ENCODE measurements at places on chromosomes 7 and 10.

DNA sequence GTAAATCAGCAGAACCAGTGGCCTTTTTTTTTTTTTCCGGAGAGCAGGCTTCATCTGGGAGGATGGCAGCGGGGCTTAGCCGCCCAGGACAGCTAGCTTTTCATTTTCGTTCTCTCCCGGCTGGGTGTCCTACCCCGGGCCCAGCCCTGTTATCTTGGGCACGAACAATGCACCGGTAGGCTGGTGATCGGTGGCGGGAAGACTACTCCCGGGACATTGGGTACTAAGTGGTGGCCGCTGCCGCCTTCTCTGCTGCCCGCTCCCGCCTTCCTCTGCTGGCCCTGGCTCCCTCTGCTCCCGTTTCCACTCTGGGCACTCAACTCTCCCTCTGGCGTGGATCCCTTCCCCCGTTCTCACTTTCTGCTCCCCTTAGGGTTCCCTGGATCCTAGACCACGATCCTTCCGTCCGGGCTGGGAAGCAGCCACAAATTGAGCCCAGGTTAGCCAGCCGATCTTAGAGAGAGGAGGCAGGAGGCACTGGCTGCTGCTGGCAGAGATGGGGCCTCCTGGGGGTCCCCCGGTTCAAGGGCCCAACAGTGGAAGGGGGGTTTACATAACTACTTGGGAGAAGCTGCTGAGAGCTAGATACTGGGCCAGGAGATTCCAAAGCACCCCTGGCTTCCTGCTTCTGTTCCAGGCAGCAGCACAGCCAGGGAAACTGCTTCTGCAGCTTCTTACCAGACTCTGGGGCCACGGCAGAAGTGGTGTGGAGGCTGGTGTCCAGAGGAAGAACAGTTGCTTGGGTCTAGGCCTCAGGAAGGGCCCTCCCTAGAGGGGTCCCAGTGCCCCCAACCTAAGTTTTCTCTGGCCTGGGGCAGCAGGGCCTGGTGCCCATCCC, 1.8 kb downstream of the TLX1 start:
- H3K4me3 ChIP-seq, result no peak overlapping the region
- DNase-seq, result no peak
- H3K27me3 ChIP-seq, result peaks cover 45% of the 10 kb centered on the region
- no peaks in the 10 kb centered on the region for H3K36me3 ChIP-seq
- peaks cover 62% of the 10 kb centered on the region for H3K4me1 ChIP-seq

- no peak for DNase-seq
- H3K36me3 ChIP-seq, result no peaks in the 10 kb centered on the region
- no peak overlapping the region for H3K4me3 ChIP-seq
- no peak overlapping the region for H3K27ac ChIP-seq
- no peaks in the 10 kb centered on the region for H3K27me3 ChIP-seq
Measured at GRCh38 chr10:78148961-78149612, 115.4 kb downstream of the RPS24 start.

GRCh38 chr7:134856091-134856490, 76.7 kb downstream of the CALD1 start:
- H3K27me3 ChIP-seq, result no peaks in the 10 kb centered on the region
- peaks cover 16% of the 10 kb centered on the region for H3K4me1 ChIP-seq
- DNase-seq, result no peak
- H3K36me3 ChIP-seq, result no peaks in the 10 kb centered on the region

- H3K27me3 ChIP-seq, result no peaks in the 10 kb centered on the region
- H3K36me3 ChIP-seq, result no peaks in the 10 kb centered on the region
- H3K4me1 ChIP-seq, result no peaks in the 10 kb centered on the region
- H3K27ac ChIP-seq, result no peak overlapping the region
Measured at GRCh38 chr7:76220185-76221057, 18.7 kb downstream of the SRRM3 start.

GRCh38 chr7:28808796-28809533, 149.2 kb downstream of the TRIL start:
- H3K27ac ChIP-seq, result no peak overlapping the region
- H3K27me3 ChIP-seq, result no peaks in the 10 kb centered on the region
- no peak overlapping the region for H3K4me3 ChIP-seq
- no peaks in the 10 kb centered on the region for H3K36me3 ChIP-seq
- H3K4me1 ChIP-seq, result peaks cover 6% of the 10 kb centered on the region
- DNase-seq, result peak; percentile 2

- no peaks in the 10 kb centered on the region for H3K27me3 ChIP-seq
- no peaks in the 10 kb centered on the region for H3K4me1 ChIP-seq
- H3K27ac ChIP-seq, result no peak overlapping the region
- DNase-seq, result no peak
- H3K36me3 ChIP-seq, result no peaks in the 10 kb centered on the region
- H3K4me3 ChIP-seq, result no peak overlapping the region
Measured at GRCh38 chr10:61354401-61354975, 98.7 kb downstream of the TMEM26 start.

GRCh38 chr7:3922175-3922635, 621.2 kb downstream of the SDK1 start:
- H3K27ac ChIP-seq, result no peak overlapping the region
- DNase-seq, result no peak
- H3K36me3 ChIP-seq, result no peaks in the 10 kb centered on the region
- H3K4me1 ChIP-seq, result no peaks in the 10 kb centered on the region

DNA sequence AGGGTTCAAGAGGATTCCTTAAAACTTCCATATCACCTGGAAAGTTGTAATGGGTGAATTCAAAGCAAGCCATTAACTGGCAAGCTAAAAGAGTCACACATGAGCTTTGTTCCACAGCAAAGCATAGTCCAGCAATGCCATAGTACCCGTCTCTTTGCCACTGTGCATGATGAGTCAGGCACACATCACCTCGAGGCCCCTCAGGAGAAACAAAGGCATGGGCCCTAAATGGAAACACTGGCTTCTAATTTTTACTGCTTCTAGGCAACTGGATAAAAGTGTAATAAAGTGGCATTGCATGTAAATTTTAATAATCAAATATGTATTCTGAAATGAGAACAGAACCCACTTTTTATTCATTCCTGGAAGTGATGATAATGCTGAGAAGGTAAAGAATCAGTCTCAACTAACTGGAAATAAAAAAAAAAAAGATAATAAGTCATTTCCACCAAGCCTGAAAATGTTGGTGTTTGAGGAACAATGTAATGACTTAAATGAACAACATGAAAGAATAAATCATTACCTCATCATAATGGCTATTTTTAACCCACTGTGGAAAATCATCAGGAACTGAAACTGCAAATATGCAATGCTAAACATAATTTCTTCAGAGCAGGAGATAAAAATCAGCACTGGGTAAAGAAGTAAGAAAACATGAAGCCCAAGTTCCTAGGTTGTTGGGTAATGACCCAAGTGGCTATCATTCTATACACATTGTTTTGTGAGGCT, 104.9 kb downstream of the CDK6 start:
- H3K27ac ChIP-seq, result no peak overlapping the region
- H3K36me3 ChIP-seq, result no peaks in the 10 kb centered on the region

DNA sequence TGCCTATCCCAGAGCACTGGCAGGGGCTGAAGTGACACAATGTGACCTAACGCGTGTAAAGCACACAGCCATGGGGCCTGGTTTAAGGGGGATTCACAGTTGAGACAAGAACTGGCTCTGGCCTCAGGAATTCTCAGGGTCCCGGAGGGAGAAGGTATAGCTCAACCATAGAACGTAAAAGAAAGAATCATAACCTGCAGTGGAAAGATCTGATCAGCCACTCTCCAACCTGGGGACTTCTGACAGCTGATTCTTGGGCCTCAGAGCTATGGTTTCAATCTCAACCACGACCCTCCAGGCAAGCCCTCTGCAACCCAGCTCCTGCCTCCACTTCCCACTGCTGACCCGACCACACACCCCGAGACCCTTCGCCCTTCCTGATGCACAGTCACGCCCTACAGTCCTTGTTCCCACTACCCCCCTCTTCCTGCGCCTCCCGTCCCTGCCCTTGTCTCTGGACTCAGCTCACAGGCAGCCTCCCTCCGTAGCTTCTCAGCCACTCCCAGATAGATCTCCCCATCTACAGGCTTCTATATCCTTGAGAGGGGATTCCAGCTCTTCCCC, 245.2 kb downstream of the BUB3 start:
- no peaks in the 10 kb centered on the region for H3K4me1 ChIP-seq
- no peak overlapping the region for H3K4me3 ChIP-seq
- DNase-seq, result no peak
- no peak overlapping the region for H3K27ac ChIP-seq

GRCh38 chr10:13643016-13643415, 56.3 kb downstream of the PRPF18 start:
- no peak overlapping the region for H3K4me3 ChIP-seq
- H3K27ac ChIP-seq, result no peak overlapping the region
- no peaks in the 10 kb centered on the region for H3K27me3 ChIP-seq

DNA sequence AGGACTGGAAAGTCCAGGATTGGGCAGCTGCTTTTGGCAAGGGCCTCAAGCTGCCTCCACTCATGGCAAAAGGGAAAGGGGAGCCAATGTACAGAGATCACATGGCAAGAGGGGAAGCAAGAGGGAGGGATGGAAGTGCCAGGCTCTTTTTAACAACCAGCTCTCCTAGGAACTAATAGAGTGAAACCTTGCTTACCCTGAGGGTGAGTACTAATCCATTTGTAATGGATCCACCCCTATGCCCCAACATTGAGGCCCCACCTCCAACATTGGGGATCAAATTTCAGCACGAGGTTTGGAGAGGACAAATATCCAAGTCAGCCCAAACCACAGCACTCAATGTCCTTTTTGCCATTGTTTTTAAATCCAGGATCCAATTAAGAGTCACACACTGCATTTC, 12.5 kb downstream of the HABP2 start:
- peaks cover 6% of the 10 kb centered on the region for H3K4me1 ChIP-seq
- no peak for DNase-seq
- H3K27me3 ChIP-seq, result peaks cover 5% of the 10 kb centered on the region
- H3K36me3 ChIP-seq, result no peaks in the 10 kb centered on the region

GRCh38 chr7:108421720-108422331, 34.4 kb downstream of the NRCAM start:
- no peak overlapping the region for H3K4me3 ChIP-seq
- DNase-seq, result no peak
- H3K36me3 ChIP-seq, result no peaks in the 10 kb centered on the region
- H3K4me1 ChIP-seq, result no peaks in the 10 kb centered on the region
- no peak overlapping the region for H3K27ac ChIP-seq
- no peaks in the 10 kb centered on the region for H3K27me3 ChIP-seq

DNA sequence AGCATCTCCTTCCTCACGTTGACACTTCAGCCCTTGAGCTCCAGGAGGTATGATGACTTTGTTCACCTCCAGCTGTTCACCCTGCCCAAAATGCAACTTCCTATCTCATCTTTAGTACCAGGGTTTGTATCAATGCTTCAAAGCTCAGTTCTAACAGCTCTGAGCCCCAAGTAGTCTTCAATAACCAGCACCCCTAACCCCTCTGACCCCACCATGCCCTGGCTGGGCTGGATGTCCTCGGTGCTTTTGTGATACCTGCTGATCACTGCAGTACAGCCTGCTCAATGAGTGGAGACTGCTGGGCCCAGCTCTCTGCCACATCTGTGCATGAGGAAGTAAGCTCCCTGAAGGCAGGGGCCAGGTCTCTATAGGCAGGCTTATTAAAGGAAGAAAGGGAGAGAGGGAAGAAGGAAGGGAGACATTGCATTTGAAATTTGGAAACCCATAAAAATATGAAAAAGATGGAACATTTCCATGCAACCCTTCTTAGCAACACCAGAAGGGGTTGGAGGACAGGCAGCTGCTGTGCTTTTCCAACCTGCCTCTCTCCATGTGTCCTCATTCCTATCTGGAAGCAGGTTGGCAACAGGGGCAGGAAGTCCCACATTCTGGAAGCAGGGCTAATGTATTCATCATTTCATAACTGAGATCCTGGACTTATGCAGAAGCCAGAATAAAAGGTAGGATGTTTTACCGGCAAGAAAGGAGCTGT, 756.1 kb downstream of the GRID1 start:
- H3K36me3 ChIP-seq, result no peaks in the 10 kb centered on the region
- H3K4me1 ChIP-seq, result no peaks in the 10 kb centered on the region

- no peaks in the 10 kb centered on the region for H3K36me3 ChIP-seq
- H3K27me3 ChIP-seq, result no peaks in the 10 kb centered on the region
- DNase-seq, result no peak
- no peaks in the 10 kb centered on the region for H3K4me1 ChIP-seq
Measured at GRCh38 chr7:117489911-117490310, 10.1 kb downstream of the CFTR start.

DNA sequence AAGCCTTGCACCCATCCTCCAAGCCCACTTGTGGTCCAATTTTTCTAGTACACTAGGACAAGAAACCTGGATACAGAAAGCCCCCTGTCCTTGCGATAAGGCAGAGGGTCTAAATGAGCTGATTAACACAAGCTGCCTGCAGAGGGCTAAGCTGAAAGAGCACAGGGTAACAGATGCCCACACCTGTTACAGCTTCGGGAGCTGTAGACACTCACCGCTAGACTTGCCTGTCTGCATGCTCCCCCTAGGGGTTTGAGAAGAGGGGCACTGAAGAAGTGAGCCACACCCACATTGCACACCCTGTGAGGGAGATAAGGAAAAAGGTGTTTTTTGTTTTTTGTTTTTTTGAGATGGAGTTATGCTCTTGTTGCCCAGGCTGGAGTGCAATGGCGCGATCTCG, 386.5 kb upstream of the AUTS2 start:
- no peaks in the 10 kb centered on the region for H3K36me3 ChIP-seq
- no peak for DNase-seq
- no peaks in the 10 kb centered on the region for H3K27me3 ChIP-seq

DNA sequence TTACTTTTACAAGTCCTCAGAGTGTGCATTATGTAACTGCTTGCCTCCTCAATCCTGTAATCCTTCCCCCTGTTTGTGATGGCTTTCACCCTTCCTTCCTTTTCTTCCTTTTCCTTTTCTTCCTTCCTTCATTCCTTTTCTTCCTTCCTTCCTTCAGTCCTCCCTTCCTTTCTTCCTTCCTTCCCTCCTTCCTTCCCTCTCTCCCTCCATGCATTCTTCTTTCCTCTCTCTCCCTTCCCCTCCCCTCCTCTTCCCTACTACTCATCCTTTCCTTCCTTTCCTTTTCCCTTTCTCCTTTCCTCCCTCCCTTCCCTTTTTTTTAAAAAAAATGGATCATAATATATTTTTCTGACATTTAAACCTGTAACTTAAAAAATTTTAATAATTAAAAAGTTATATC, 22.2 kb upstream of the ABCA13 start:
- no peak overlapping the region for H3K4me3 ChIP-seq
- no peak overlapping the region for H3K27ac ChIP-seq
- no peaks in the 10 kb centered on the region for H3K36me3 ChIP-seq
